GM23248 (cell line): ENCODE measurements at places on chromosomes 2 and 18. TPM values are rescaled to one million over a fixed set of nuclear protein-coding genes. Genes with fewer than 3 reads are reported as not detected.

Gene NRBP1
- 145 and 165 TPM in 2 replicates for total RNA-seq

Gene GRHL1
- 0.32 and 0.38 TPM in 2 replicates for total RNA-seq

DNA sequence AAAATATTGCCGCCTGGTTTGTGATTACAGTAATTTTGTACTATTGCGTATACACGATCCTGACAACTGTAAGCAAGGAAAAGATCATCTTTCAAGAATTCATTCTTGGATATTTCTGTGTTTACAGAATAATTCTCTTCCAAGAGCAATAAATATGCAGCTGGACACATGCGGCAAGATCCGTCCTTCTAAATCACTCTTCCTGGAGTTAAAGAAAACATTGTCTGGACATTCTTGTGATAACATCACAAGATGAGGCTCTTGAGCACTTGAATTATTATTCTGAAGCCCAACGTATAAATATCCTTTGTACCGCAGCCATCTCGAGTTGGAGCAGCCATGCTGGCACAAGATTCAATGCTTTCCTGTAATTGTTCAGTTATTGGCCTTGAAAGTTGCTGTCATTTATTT lies 9.9 kb downstream of the FHL2 start:
- peaks cover 68% of the 10 kb centered on the region for H3K36me3 ChIP-seq
- DNase-seq, result peak; percentile 85
- H3K4me3 ChIP-seq, result peak overlapping the region; percentile 28
- no peaks in the 10 kb centered on the region for H3K27me3 ChIP-seq
- peak overlapping the region; percentile 77 for H3K27ac ChIP-seq

Gene RTKN
- total RNA-seq, result 13.5 and 17.5 TPM in 2 replicates

- H3K27me3 ChIP-seq, result no peaks in the 10 kb centered on the region
- H3K4me1 ChIP-seq, result peaks cover 17% of the 10 kb centered on the region
- DNase-seq, result no peak
- no peaks in the 10 kb centered on the region for H3K36me3 ChIP-seq
- H3K27ac ChIP-seq, result peak overlapping the region; percentile 100
- peak overlapping the region; percentile 98 for H3K4me3 ChIP-seq
Measured at GRCh38 chr18:3448838-3449511, 997 bp upstream of the TGIF1 start.

- H3K27me3 ChIP-seq, result no peaks in the 10 kb centered on the region
- H3K36me3 ChIP-seq, result no peaks in the 10 kb centered on the region
- no peak overlapping the region for H3K27ac ChIP-seq
- no peak overlapping the region for H3K4me3 ChIP-seq
Measured at GRCh38 chr2:61949714-61950560, 44.5 kb downstream of the COMMD1 start.

- no peaks in the 10 kb centered on the region for H3K36me3 ChIP-seq
Measured at GRCh38 chr2:120747706-120748105, 12.0 kb downstream of the GLI2 start.

DNA sequence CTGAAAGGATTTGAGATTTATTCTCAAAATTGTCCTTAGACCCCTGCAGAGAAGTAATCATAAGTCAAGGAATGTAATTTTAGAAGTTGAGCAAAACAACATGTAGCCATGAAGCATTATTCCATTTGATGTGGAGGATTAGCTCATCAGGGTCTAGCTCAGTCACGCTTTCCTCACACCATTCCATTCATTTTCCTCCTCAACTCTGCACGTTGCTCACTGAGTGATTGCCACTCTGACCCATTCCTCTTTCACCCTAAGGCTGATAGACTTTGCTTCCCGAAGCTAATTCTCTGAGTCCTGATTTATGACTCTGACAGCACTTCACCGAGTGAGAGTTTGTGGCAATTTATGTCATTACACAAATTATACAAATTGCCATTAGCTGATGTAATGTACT lies 820.6 kb upstream of the PIK3C3 start:
- no peaks in the 10 kb centered on the region for H3K36me3 ChIP-seq
- H3K4me1 ChIP-seq, result no peaks in the 10 kb centered on the region
- H3K27me3 ChIP-seq, result no peaks in the 10 kb centered on the region
- peak; percentile 32 for DNase-seq

DNA sequence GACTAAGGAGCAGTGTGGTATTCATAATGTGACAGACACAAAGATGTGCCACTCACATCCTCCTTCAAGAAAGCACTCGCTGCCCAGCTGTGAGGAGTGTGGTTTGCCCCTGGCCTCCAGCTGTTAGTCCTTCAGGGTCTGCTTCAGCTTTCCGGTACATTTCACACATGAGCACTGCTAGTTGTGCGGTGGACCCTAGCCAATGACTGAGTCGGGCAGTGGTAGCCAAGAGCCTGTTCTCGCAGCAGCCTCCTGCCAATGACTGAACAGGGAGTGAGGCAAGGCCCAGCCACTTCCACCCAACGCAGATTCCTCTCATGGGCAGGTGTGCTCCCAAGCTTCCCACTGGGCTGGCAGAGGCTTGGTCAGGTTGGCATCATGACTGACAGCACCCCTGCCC lies 254.3 kb downstream of the RBM43 start:
- H3K27ac ChIP-seq, result no peak overlapping the region
- no peaks in the 10 kb centered on the region for H3K36me3 ChIP-seq
- no peak overlapping the region for H3K4me3 ChIP-seq
- no peak for DNase-seq

Gene IL37
- not detected in 2 replicates for total RNA-seq

GRCh38 chr2:208620487-208620978 lies 213.9 kb downstream of the PTH2R start:
- no peak for DNase-seq
- no peak overlapping the region for H3K27ac ChIP-seq
- no peaks in the 10 kb centered on the region for H3K36me3 ChIP-seq
- no peaks in the 10 kb centered on the region for H3K27me3 ChIP-seq
- H3K4me1 ChIP-seq, result no peaks in the 10 kb centered on the region
- no peak overlapping the region for H3K4me3 ChIP-seq

- peak; percentile 84 for DNase-seq
- peaks cover 18% of the 10 kb centered on the region for H3K4me1 ChIP-seq
Measured at GRCh38 chr2:213016984-213017351, 134.4 kb downstream of the IKZF2 start.

DNA sequence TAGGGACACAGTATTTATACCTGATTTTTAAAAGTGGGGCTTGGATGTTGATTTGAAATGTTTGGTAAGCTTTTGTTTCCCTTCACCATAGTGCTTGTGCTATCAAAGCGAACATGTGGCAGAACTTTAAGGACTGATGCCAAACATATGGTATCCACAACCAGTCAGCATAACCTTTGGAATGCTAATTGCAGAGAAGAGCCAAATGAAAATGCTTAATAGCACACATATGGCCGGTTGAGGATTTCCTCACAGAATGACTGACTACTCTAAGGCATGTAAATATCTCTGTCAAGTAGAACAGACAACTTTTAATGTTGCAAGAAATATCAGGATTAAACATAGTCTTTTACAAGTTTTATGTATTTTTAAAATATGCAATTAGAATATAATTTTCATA lies 120.9 kb upstream of the COL3A1 start:
- no peaks in the 10 kb centered on the region for H3K36me3 ChIP-seq
- H3K27ac ChIP-seq, result peak overlapping the region; percentile 46
- peak; percentile 90 for DNase-seq
- H3K4me3 ChIP-seq, result no peak overlapping the region

Gene RAX
- total RNA-seq, result not detected in 2 replicates

Gene TTN
- not detected in 2 replicates for total RNA-seq

Gene DCAF17
- 14.4 and 17.6 TPM in 2 replicates for total RNA-seq

Gene SP5
- total RNA-seq, result not detected in 2 replicates

Gene TRABD2A
- total RNA-seq, result 5.0 and 5.7 TPM in 2 replicates

Gene ATOH8
- 40.7 and 50.1 TPM in 2 replicates for total RNA-seq

Gene RNU2-63P
- not detected in 2 replicates for total RNA-seq

Gene DAW1
- under 0.01 and 2.1 TPM in 2 replicates for total RNA-seq

GRCh38 chr2:216590780-216591179 lies 42.4 kb upstream of the IGFBP2 start:
- no peaks in the 10 kb centered on the region for H3K36me3 ChIP-seq
- H3K4me3 ChIP-seq, result no peak overlapping the region
- peak; percentile 66 for DNase-seq
- peaks cover under 1% of the 10 kb centered on the region for H3K4me1 ChIP-seq
- H3K27me3 ChIP-seq, result no peaks in the 10 kb centered on the region

Gene CKAP2L
- total RNA-seq, result 5.2 and 6.6 TPM in 2 replicates

- no peaks in the 10 kb centered on the region for H3K36me3 ChIP-seq
- H3K4me3 ChIP-seq, result no peak overlapping the region
- H3K27ac ChIP-seq, result no peak overlapping the region
- DNase-seq, result no peak
- H3K27me3 ChIP-seq, result peaks cover 15% of the 10 kb centered on the region; the same call in 1 of the 2 replicates
Measured at GRCh38 chr2:121085801-121086200, 199.2 kb downstream of the TFCP2L1 start.

Gene IFIH1
- 1.6 and 2.0 TPM in 2 replicates for total RNA-seq

DNA sequence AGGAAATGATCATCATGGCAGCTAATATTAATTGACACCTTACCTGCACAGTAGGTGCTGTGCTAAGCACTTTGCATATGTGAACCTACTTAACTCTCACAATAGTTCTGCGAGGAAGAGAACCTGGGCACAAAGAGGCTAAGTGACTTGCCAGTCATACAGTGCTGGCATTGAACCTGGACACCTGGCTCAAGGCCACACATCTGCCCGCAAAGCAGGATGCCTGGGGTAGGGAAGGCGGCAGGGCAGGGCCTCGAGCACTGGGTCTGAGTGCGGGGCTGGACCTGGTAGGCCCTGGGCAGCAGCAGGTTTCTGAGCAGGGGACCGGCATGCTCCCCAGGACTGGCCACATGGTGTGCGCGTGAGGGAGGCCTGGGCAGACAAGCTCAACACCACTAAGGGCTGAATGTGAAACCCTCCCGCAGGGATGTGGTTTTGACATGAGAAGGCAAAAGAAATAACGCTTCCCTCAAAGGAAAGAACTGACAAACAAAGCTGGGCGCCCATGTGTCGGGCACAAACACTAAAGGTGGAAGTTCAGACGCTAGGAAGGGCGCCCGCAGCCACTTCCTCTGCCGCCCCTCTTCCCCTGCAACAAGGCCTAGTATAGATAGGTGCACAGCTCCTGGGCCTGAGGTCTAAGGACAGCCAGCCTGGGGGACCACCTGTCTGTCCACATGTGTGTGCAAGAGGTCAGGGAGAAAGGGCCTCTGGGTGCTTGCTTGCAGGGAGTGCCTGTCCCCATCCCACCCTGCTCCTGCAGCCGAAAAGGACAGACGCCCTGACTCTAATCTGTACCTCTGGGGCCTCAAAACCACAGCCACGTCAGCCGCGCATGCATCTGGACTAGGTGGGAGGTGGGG lies 92.5 kb downstream of the ZFP36L2 start:
- H3K27me3 ChIP-seq, result no peaks in the 10 kb centered on the region
- no peak overlapping the region for H3K4me3 ChIP-seq
- H3K4me1 ChIP-seq, result peaks cover 19% of the 10 kb centered on the region
- H3K27ac ChIP-seq, result no peak overlapping the region
- no peak for DNase-seq
- no peaks in the 10 kb centered on the region for H3K36me3 ChIP-seq

Gene LIMS2
- 3.8 and 7.2 TPM in 2 replicates for total RNA-seq

Gene TBR1
- total RNA-seq, result 0.97 TPM in 1 of 2 replicates, not detected in the other

DNA sequence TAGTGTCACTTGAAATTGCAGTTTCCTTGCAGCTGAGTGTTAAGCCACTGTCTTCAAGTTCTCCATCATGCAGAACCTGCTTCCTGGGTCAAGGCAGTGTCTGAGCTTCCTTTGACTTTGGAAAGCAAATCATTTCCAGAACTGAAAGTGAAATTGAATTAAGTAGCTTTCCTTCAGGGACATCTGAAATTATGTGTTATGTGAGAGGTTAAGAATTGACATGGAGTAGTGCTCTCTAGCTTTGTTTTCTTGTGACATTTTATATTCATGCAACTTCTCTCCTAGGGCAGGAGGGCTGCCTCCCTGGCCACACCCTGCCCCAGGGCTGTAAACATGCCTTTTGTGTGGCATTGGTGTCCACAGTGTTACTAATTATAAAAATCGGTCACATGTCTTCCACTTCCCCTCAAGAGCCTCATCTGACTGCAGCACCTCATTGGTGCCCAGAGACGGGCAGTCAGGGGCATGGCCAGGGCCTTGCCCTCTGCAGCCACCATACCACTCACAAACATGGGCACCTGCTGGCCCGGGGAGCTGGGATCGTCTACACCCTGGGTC lies 14.4 kb downstream of the RAB12 start:
- no peaks in the 10 kb centered on the region for H3K27me3 ChIP-seq
- H3K27ac ChIP-seq, result no peak overlapping the region
- peaks cover 6% of the 10 kb centered on the region; the same call in 1 of the 2 replicates for H3K36me3 ChIP-seq

DNA sequence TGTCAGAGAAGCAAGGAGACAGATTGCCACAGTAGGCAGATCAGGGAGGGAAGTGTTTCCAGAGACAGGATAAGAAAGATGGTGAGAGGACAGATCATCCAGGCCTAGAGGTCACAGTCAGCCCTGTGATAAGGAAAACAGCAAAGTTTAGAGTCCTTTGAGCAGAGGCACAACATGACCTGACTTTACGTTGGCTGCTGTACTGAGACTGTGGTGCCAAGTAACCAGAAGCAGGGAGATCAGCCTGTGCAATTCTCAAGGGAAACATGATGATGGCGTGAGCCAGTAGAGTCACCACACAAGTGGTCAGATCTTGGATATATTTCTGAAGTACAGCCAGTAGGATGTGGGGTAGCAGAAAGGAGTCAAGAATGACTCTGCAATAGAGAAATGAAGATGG lies 43.7 kb downstream of the SMC6 start:
- peak; percentile 2 for DNase-seq
- peaks cover 46% of the 10 kb centered on the region for H3K36me3 ChIP-seq
- no peaks in the 10 kb centered on the region for H3K27me3 ChIP-seq
- no peak overlapping the region for H3K4me3 ChIP-seq

DNA sequence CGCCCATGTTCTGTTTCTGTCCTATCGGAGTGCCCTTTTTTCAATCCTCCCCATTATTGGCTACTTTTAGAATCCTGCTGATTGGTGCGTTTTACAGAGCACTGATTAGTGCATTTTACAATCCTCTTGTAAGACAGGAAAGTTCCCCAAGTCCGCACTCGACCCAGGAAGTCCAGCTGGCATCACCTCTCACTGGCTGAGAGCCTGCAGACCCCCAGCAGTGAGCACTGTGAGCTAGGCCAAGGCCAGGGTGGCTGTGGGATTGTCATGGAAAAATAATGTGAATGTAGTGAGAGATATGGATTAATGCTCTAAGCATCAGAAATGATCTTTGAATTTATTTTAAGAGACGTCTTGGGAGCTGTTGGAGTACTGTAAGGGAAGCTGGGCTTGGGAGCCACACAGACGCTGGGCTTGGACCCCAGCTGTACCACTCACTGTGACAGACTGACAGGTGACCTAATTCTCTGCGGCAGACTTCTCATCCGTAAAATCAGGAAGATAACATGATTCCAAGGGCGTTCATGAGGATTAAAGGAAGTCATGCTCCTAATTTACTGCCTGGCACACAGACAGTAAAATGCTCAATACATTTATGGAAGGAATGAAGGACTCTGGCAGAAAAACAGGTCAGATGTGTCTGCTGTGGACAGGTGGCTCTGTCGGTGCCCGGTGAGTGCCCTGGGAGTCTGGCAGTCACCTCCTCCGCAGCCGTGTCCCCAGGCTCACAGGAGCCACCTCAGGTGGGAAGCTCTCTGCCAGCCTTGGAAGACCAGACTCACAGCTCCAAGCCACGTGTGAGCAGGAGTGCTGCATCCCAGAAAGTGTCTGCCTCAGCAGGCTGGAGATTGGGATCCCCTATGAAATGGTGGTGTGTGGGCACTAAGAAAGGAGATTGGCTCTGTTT lies 105.5 kb downstream of the FAM168B start:
- H3K27me3 ChIP-seq, result 0 out of 2 replicates have a peak, but pooled peaks cover 11% of the 10 kb centered on the region
- H3K4me1 ChIP-seq, result no peaks in the 10 kb centered on the region
- no peaks in the 10 kb centered on the region for H3K36me3 ChIP-seq
- H3K27ac ChIP-seq, result no peak overlapping the region

GRCh38 chr2:46847185-46847710 lies 68.4 kb downstream of the MCFD2 start:
- H3K36me3 ChIP-seq, result no peaks in the 10 kb centered on the region
- peak overlapping the region; percentile 97 for H3K27ac ChIP-seq
- no peak overlapping the region for H3K4me3 ChIP-seq
- H3K4me1 ChIP-seq, result peaks cover 63% of the 10 kb centered on the region
- H3K27me3 ChIP-seq, result no peaks in the 10 kb centered on the region
